ENCODE measurements at places on chromosomes 11 and 22. TPM values are rescaled to one million over a fixed set of nuclear protein-coding genes. Genes with fewer than 3 reads are reported as not detected.

DNA sequence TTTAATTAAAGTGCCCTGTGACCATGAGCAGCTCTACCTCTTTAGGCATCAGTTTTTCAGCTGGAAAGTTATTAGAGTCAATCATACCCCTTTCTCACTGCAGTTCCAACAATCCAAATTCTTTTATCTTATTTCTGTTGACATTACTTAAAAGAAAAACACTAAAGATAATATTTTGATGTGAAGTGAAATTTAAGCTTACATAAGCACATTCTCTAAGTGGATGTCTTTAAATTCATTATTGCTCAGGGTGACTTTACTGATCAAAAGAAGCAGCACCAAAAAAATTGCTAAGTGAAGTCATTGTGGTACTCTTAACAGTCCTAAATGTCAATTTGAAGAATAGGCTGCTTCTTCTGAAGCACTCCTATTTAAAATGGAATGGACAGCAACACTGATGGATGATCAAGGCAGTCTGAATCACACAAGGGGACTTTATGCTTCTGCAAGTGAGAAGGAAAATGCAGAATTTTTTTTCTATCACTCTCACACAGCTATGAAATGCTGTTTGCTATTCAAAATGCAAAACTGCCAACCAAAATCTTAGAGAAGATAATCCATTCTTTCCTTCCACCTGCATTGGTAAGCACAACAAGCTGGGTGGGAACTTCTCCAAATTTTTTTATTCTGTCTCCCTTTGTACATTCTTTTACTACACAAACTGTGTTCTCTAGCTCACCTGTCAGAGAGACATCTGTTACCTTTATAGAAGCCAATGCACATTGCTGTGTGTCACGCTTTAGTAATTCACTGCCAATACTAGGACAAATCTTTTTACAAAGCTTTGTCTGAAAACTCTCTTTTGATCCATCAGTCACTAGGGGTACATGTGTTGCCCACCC lies 179.9 kb downstream of the GRIA4 start:
- no peak for DNase-seq

- H3K4me3 ChIP-seq, result peak overlapping the region; percentile 63
- DNase-seq, result peak; percentile 48
- peaks cover 98% of the 10 kb centered on the region for H3K36me3 ChIP-seq
- H3K27ac ChIP-seq, result peak overlapping the region; percentile 91
- H3K4me1 ChIP-seq, result peaks cover 97% of the 10 kb centered on the region
- no peaks in the 10 kb centered on the region for H3K27me3 ChIP-seq
Measured at GRCh38 chr11:128470081-128470480, 117.3 kb downstream of the ETS1 start.

DNA sequence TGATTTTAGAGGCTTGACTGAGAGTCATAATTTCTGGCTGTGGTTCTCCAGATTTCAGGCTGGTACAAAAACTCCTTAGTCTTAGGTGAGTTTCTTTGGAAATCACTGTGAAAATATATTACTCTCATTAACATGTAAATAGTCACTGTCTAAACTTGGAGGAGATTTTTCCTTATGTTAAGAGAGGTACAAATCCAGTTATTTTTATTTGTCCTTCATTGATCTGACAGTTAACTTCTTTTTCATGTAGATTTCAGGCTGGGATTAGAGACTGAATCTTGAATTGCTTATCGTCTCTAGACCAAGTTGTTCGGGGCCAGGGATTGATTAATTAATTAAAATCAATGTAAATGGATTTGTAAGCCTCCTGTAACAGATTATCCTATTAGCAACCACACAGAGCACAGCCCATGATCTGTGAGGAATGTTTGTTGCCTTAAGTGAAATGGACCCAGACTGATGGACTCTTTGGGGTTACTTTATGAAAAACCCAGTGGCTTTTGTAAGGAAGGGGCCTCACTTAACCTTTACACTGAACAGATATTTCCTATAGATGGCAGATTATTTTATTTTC lies 21.1 kb downstream of the TEAD1 start:
- H3K27ac ChIP-seq, result no peak overlapping the region
- DNase-seq, result no peak
- H3K27me3 ChIP-seq, result peaks cover 81% of the 10 kb centered on the region
- H3K36me3 ChIP-seq, result no peaks in the 10 kb centered on the region

GRCh38 chr11:83006877-83007330 lies 64.8 kb downstream of the RAB30 start:
- H3K36me3 ChIP-seq, result peaks cover 3% of the 10 kb centered on the region
- no peaks in the 10 kb centered on the region for H3K27me3 ChIP-seq

DNA sequence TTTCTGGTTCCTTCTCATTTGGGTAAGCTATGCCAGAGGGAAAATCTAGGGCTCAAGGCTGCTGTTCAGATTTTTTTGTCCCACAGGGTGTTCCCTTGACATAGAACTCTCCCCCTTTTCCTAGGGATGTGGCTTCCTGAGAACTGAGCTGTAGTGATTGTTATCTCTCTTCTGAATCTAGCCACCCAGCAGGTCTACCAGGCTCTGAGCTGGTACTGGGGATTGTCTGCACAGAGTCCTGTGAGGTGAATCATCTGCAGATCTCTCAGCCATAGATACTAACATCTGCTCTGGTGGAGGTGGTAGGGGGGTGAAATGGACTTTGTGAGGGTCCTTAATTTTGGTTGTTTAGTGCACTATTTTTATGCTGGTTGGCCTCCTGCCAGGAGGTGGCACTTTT lies 167.3 kb upstream of the PGR start:
- DNase-seq, result no peak
- no peak overlapping the region for H3K27ac ChIP-seq
- no peaks in the 10 kb centered on the region for H3K36me3 ChIP-seq
- H3K27me3 ChIP-seq, result no peaks in the 10 kb centered on the region
- no peak overlapping the region for H3K4me3 ChIP-seq

GRCh38 chr11:60485987-60486386 lies 6.6 kb upstream of the MS4A12 start:
- H3K4me1 ChIP-seq, result peaks cover 7% of the 10 kb centered on the region
- no peak overlapping the region for H3K4me3 ChIP-seq
- no peak overlapping the region for H3K27ac ChIP-seq
- DNase-seq, result peak; percentile 26
- no peaks in the 10 kb centered on the region for H3K36me3 ChIP-seq
- peaks cover 11% of the 10 kb centered on the region for H3K27me3 ChIP-seq

DNA sequence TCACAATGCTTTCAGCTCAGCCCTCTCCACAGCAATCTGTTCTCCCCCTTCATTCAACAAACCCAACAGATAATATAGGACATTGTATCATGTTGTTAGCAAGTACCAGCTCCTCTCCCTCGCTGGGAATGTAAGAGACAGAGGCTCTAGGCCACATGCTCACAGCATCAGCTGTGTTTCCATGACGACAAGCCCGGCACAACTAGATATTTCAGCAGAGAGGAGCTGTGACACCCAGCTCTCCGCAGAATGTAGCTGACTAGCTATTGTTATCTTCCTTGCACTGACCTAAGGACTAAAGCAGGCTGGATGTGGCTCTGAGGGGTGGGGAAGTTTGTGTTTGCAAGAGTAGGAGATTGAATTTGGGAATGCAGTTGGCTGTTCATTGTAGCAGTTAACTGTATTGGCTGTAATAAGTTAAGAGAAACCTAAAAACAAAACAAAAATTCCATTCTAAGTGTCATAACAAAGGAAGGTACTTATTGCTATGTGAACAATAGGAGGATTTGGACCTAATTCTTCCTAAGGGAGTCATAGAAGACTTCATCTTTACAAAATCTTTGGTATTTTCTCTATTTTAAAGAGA lies 28.0 kb upstream of the RRAS2 start:
- no peak for DNase-seq
- peaks cover 32% of the 10 kb centered on the region for H3K27me3 ChIP-seq
- no peak overlapping the region for H3K4me3 ChIP-seq
- no peaks in the 10 kb centered on the region for H3K36me3 ChIP-seq
- no peak overlapping the region for H3K27ac ChIP-seq
- H3K4me1 ChIP-seq, result no peaks in the 10 kb centered on the region

DNA sequence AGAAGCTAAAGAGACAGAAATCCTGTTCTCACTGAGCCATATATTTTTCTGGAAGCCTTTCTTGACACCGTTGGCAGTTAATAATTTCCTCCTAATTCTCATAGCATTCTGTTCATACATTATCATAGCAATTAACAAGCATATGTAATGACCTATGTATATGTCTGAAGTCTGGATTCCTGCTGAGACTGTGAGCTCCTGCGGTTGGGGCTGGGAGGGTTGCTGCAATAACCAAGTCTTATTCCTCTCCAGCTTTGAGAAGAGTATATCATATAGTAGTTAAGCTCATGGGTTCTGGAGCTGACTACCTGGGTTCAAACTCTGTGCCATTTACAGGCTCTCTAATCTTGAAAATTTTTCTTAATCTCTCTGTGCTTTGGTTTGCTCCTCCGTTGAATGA lies 175.2 kb downstream of the MAML2 start:
- DNase-seq, result no peak
- peaks cover 20% of the 10 kb centered on the region for H3K36me3 ChIP-seq
- peaks cover 44% of the 10 kb centered on the region for H3K4me1 ChIP-seq

GRCh38 chr11:65432100-65432650 lies 9.6 kb downstream of the NEAT1 start:
- peaks cover 87% of the 10 kb centered on the region for H3K4me1 ChIP-seq
- H3K4me3 ChIP-seq, result peak overlapping the region; percentile 34
- no peaks in the 10 kb centered on the region for H3K27me3 ChIP-seq
- peak overlapping the region; percentile 80 for H3K27ac ChIP-seq
- peaks cover 64% of the 10 kb centered on the region for H3K36me3 ChIP-seq

DNA sequence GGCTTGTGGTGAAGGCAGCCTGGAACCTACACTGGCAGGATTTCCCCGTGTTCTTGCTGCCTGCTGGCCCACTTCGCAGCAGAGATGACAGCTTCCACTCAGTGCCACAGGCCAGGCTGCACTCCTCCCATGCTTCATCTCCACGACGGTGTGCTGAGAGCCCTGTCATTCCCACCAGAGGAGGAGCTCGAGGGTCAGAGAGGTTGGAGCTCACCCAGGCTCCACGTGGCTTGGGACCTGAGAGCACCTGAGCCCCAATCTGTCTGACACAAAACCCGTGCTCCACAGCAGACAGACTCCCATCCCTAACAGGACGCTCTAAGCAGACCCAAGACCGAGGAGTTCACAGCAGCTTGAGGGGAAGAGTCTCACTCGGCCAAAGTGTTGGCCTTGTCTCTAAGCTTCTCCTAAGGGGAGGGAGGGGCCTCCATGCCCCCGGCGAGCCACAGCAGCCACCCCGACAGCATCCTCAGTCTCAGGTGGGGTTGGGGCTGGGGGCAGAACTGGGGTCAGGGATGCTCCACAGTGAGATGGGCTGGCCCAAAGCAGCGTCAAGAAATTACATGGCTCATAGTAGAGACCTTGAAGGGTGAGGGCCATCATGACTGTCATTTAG lies 10.7 kb downstream of the LRFN4 start:
- no peak overlapping the region for H3K4me3 ChIP-seq
- no peaks in the 10 kb centered on the region for H3K27me3 ChIP-seq
- no peak overlapping the region for H3K27ac ChIP-seq
- peaks cover 12% of the 10 kb centered on the region for H3K4me1 ChIP-seq

GRCh38 chr22:41875531-41876270 lies 39.2 kb downstream of the SHISA8 start:
- no peak for DNase-seq
- H3K27ac ChIP-seq, result no peak overlapping the region
- H3K27me3 ChIP-seq, result no peaks in the 10 kb centered on the region
- peaks cover 53% of the 10 kb centered on the region for H3K36me3 ChIP-seq
- H3K4me1 ChIP-seq, result peaks cover 18% of the 10 kb centered on the region
- no peak overlapping the region for H3K4me3 ChIP-seq

DNA sequence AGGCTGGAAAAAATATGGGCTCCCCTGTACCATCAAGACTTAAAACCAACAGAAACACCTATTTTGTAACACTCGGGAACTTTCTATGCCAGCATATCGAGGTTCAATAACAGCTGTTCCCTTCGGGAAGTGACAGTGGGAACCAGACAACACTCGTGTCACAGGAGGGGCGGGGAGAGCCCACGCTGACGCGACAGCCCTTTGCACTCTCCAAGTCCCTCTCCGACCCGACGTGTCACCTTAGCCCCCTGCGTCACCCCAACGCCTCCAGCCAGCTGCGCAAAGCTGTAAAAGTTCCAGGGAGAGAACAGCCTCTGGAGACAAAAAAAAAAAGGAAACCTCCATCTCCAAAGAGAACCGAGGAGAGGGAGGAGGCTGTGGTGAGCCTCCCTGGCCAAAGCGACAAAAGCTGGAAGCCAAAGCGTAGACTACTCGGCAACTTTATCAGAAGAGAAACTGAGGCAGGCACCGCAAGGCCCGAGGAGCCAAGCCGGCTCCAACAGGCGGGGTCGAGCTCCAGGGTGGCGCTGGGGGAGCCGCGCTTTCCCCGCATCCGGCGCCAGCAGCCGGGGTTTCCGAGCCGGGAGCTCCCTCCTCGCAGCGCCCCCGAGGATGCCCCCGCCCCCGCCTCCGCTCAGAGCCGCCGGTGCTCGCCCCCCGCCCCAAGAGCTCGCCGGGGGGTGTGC lies 751 bp downstream of the ARFGAP3 start:
- no peaks in the 10 kb centered on the region for H3K36me3 ChIP-seq
- peak; percentile 59 for DNase-seq
- peaks cover 7% of the 10 kb centered on the region for H3K4me1 ChIP-seq

- no peak overlapping the region for H3K4me3 ChIP-seq
- no peak overlapping the region for H3K27ac ChIP-seq
- H3K27me3 ChIP-seq, result peaks cover 11% of the 10 kb centered on the region
Measured at GRCh38 chr11:11027288-11027687, 169.4 kb upstream of the ZBED5 start.

DNA sequence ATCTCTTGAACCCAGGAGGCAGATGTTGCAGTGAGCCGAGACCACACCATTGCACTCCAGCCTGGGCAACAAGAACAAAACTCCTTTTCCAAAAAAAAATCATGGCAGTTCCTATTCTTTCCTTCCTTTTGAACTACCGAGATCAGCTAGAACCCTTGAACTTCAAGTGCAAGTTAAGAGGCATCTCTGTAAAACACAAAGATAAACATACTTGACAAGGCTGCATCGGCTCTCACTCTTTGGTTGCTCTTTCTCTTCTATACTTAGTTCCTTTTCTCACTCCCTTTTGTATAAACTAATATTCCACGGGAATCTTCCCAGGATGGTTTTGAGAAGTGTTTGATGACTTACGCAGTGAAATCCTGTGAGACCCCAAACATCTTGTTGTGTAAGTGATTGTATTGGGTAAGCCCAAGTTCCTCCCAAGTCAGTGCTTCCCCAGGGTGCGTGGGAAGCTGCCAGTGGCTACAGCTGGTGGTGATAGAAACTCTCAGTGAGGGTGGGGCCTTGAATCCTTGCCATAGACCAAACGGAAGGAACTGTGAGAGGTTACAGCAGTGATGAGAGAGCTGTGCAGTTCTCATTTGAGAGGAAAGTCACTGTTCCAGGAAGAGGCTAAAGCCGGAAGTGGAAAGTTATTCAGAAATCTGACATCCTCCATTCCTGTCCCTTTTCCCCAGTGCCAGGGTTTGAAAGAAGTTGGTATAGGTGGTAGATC lies 24.1 kb upstream of the CDC42EP2 start:
- H3K36me3 ChIP-seq, result peaks cover 59% of the 10 kb centered on the region
- H3K27ac ChIP-seq, result peak overlapping the region; percentile 55
- no peaks in the 10 kb centered on the region for H3K27me3 ChIP-seq
- peaks cover 3% of the 10 kb centered on the region for H3K4me1 ChIP-seq

Gene TRIM48
- total RNA-seq, result not detected

Gene ALDH3B2
- total RNA-seq, result not detected

Gene RAPSN
- 0.50 TPM for total RNA-seq

Gene CCDC81
- 0.94 TPM for total RNA-seq

Gene GTSE1
- total RNA-seq, result 103 TPM

Gene MPZL2
- 6.0 TPM for total RNA-seq

Gene GRAMD1B
- 36.3 TPM for total RNA-seq

Data from activated CD4-positive, alpha-beta T cell treated with anti-CD3 and anti-CD28 coated beads, Interleukin-2, amount 10 ng/mL, durations not matched to agents 7 days and 5 days (primary cell).